ENCODE measurements at places on chromosomes 6 and 20. TPM values are rescaled to one million over a fixed set of nuclear protein-coding genes. Genes with fewer than 3 reads are reported as not detected.

GRCh38 chr6:21107796-21108195 is 485.8 kb upstream of the SOX4 start:
- DNase-seq, result no peak

- DNase-seq, result no peak
Observed at GRCh38 chr20:32162351-32162750, 45.2 kb downstream of the PLAGL2 start.

DNA sequence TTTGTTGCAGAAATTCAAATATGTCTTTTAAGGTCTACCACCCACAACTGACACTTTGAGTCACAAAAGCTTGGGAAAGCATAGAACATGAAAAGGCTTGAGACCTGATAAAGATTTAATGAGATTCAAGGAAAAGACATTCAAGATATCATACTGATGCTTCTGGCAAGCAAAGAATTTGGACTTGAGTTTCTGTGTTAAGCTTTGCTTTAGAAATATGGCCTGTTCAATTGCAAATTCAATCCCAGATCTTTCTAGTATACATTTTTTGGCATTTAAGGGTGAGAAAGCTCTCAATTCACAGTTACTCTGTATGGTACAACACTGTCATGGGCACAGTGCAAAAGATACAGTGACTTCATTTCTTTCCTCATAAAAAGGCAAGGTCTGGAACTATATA is 38.9 kb upstream of the LAMP5 start:
- DNase-seq, result no peak

DNA sequence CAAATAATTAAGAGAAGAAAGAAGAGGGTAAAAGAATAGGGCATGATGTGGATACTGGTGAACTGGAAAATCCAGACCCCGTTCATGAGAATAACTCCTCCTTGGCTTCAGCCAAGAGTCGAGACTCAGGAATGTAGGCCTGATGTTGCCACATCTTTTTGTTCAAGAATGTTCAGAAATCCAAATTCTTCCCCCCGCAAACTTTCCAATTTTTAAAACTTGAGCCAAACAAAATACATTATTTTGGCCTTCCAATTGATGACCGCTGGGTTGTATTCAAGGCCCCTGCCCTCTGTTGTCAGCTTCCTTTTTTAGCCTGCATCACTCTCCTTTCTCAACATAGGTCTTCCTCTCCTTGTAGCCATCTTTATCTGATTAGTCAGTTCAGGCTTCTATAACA is 106.1 kb downstream of the TNFAIP3 start:
- no peak for DNase-seq

GRCh38 chr6:147986846-147987245 is 355.8 kb upstream of the SASH1 start:
- no peak for DNase-seq

GRCh38 chr6:16700202-16700915 is 60.9 kb downstream of the ATXN1 start:
- no peak for DNase-seq

DNA sequence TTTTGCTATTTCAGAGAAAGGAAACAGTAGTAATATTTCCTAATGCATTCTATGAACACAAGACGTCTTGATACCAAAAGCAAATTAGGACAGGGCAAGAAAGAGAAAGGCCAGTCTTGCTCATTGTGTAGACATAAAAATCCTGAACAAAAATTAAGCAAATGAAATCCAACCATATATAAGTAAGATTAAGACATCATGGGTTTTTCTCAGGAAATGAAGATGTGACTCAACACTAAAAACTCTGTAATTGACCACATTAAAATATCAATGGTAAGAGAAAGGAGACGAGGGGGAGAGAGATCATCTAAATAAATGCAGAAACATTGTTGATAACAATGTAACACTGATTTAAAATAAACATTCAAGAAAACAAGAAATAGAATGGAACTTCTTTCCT is 205.4 kb downstream of the SOD2 start:
- no peak for DNase-seq

DNA sequence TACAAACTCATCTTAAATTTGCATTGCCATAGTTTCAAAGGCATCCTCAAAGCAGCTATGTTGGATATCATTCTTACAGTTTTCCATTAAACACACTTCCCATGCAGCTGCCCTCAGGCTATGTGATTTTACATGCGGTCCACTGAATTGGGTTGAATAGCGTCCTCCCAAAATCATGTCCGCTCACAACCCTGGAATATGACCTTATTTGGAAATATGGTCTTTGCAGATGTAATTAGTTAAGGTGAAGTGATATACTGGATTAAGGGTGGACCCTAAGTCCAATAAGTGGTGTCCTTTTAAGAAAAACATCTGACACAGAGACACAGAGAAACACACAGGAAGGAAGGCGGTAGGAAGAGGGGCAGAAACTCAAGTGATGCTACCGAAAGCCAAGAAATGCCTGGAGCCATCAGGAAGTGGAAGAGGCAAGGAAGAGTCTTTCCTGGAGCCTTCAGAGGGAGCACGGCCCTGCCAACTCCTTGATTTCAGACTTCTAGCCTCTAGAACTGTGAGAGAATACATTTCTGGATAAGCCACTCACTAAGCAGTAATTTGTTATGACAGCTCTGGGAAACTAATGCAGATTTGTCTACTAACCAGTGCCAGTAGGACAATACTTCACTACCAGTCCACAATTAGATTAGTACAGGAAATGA is 42.7 kb upstream of the NHSL1 start:
- DNase-seq, result no peak

DNA sequence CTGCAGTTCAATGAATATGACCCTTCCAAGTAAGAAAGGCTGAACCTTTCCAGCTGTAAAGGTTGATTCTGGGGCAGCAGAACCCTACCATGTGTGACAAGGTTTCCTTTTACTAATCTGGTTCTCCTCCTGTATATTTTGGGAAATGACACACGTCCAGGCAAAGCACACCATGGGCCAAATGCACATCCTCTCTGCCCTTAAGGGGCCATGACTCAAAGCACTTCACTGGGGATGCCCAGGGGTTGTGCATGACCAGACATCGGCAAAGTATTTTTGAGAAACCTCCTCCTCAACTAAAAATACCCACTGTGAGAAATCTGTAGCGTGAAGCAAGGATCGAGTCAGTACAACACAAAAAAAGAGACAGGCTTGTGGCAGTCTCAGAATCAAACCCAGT is 174.7 kb downstream of the BACH2 start:
- no peak for DNase-seq

DNA sequence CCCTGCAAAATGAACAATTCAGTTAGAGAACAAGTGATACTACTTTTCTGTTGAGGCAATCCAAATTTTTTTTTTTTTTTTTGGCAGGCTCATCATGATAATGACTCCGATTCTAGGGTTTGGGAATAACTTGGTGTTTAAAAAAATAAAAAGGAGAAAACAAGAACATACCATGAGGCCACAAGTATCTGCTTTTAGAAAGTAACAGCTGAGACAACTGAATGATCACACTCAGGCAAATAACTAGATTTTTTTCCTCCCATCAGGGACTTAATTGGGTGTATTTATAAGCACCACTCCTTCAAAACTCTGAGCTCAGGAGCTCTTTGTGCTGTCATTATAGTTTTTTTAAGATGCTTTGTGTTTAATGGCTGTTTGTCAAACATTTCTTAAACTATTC is 29.6 kb downstream of the PAK5 start:
- no peak for DNase-seq

DNA sequence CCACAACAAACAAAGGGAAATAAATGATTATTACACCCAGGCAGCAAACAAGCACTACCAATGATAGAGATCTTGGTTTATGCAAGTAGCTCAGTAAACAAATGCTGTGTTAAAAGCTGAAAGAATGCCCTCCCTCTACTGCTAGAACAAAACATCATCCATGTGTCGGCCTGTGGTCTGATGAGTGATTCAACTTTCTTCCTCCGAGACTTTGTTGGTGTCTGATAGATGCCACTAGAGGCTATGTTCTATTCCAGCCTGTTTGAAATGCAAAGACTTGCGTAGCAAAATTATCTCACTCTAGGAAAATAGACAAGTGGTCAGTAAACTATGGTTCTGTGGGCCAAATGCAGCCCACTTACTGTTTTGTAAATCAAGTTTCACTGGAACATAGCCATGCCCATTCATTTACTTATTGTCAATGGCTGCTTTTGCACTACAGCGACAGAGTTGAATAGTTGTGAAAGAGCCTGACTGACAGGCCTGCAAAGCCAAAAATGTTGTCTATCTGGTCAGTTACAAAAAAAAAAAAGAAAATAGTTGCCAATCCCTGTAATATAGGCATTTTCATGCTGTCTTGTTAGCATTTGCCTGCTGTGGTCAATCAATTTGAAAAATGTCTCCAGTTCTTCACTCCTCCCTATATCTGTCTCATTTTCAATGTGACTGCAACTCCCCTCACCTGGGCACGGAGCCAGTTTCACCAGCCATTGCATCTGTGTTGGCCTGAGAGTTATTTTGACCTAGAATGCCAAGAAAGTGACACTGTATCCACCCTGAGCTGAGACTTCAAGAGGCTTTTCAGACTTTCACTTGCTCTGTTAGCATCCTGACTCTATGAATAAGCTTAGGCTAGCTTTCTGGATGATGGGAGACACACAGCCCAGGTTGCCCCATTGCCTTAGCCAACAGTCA is 544.6 kb upstream of the BTBD3 start:
- DNase-seq, result no peak

DNA sequence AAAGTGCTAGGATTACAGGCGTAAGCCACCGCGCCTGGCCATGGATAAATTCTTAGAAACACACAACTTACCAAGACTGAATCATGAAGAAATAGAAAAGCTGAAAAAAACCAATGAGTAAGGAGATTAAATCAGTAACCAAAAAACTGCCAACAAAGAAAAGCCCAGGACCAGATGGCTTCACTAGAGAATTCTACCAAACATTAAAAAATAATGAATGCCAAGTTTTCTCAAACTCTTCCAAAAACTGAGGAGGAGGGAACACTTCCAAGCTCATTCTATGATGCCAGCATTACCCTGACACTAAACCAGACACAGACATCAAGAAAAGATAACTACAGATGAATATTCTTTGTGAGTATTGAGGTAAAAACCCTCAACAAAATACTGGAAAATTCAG is 44.3 kb downstream of the USP49 start:
- DNase-seq, result no peak

DNA sequence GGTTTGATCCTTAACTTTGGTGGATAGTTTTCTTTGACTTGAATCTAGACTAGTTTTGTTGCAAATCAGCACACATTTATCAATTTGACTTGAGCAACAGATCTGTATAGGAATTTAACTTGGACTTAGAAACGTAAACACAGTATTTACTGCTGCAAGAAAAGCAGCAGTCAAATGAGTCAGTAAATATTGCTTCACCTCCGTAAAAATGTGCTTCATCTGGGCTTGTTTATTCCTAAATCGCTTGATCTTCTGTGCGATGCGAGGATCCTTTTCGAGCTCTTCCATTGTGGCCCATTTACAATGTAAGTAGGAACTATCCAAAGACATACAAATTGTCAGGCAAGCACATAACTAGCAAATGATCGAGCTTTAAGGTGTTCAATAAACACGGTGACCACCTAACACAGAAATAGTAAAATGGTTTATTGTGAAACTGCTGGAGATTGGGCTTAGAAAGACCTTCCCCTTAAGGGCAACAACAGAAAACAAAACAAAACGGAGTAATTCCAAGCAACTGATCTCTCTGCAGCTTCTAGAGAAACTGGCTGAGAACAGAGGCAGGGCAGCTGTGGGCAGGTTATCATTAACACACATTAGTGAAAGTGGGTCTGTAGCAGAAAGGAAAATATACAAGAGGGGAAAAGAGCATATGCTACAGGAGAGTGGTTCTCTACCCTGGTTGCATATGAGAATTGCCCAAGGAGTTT is 120.8 kb downstream of the CHD6 start:
- no peak for DNase-seq

DNA sequence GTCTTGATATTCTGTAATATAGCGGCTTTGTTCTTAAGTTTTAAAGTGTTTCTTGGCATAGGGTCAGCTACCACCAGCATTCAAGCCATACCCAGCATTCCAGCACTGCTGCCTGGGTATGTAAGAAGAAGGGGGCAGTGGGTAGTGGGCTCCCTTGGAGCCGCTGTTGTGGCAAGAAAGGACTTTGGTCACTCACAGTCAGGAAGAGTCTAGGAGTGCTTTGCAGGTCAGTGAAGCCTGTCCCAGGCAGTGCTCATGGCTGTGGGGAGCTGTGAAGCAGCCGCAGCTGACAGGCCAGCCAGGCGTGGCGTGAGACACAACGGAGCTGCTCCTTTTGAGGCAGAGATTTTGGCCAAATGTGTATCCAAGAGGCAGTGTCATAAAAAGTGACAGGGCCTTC is 512.0 kb downstream of the CDKAL1 start:
- DNase-seq, result no peak

DNA sequence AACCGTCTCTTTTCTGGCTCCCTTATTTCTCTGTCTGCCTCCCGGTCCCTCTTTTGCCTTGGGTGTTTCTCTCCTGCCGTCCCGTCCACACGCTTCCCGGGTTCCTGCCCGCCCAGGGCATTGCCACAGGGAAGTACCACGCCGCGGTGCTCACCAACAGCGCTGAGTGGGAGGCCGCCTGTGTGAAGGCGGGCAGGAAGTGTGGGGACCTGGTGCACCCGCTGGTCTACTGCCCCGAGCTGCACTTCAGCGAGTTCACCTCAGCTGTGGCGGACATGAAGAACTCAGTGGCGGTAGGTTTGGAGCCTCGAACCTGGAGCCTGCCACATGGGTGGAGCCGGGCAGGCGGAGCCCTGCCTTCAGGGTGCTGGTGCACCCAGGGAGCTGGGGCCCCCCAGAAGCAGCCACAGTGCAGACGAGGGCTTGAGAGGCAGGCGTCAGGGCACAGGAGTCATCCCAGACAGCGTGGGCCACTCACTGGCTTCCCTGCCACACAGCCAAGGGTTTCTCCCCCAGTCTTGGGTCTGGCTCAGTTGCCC is 21.3 kb downstream of the NPEPL1 start:
- DNase-seq, result peak; percentile 8

DNA sequence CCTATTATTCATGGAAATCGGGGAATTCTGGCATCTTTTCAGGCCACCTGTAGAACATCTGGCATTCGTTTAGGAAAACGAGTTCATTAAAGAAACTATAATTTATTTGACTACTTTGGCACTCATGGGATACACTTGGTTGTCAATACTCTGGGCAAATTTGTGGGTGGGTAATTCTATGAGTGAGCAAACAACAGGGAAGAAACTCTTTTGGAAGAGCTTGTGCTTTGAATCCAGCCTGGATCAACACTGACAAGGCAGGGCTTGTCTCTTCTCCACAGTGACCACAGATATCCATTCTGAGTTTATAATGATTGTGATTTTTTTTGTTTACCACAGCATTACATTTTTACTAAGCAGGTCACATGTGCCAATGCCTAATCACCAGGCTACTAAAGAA is 394.7 kb downstream of the THBS2 start:
- DNase-seq, result no peak

The ZNF334 gene
- 0.27 TPM for total RNA-seq

The GUCA1A gene
- total RNA-seq, result not detected

The ENPP1 gene
- 0.27 TPM for total RNA-seq

The ID4 gene
- not detected for total RNA-seq

The BTN1A1 gene
- total RNA-seq, result 0.46 TPM

The ARMH2 gene
- 2.1 TPM for total RNA-seq

The KATNA1 gene
- 17.8 TPM for total RNA-seq

The USP49 gene
- total RNA-seq, result 7.7 TPM

The ZC2HC1B gene
- 1.5 TPM for total RNA-seq

The GTSF1L gene
- total RNA-seq, result 1.3 TPM

Data from activated B cell treated with CpG ODN at 0.5 μM for 24 hours (primary cell).